ENCODE measurements at places on chromosomes 16 and 17.
A peak's percentile ranks its signal among the peaks of the same experiment; 100 is the strongest.

GRCh38 chr16:56363181-56363716 lies 62.1 kb downstream of the AMFR start:
- no peak for DNase-seq

- no peak for DNase-seq
Observed at GRCh38 chr17:57555636-57556175, 189.4 kb downstream of the CCDC182 start.

- DNase-seq: no peak
Observed at GRCh38 chr17:47687748-47688147, 6.2 kb upstream of the TBKBP1 start.

GRCh38 chr16:1659031-1659430 lies 19.0 kb upstream of the JPT2 start:
- DNase-seq: no peak

GRCh38 chr16:85753976-85754375 lies 3.1 kb upstream of the C16orf74 start:
- DNase-seq: no peak

- DNase-seq: no peak
Observed at GRCh38 chr17:73028299-73028755, 64.2 kb downstream of the SLC39A11 start.

DNA sequence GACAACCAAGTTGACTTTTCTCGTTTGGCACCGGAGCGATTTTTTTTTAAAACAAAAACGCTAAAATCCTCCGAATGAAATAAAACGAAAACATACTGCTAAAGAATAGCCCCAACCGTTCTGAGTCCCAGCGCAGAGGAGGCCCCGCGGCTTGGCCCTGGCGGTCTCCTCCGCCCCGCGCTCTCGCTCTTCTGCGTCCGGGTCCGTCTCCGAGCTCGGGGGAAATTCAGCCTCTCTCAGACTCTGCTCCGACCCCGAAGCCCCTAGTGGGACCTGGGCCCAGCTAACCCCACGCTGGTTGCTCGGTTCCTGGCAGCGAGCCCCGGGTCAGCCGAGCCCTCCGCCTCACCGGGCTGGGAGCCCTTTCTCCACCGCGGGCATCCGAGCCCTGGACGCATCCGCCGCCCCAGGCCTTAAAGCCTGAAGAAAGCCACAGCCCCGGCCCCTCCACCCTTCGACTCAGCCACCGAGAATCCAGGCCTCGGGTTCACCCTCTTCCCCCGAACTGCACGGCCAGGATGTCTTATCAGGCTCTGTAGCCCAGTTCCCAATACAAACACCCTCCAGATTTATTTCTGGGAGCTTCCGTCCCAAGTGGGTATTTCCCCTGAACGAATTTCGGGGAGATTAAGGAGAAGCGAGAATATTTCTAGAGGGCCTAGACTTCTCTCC lies 1.2 kb downstream of the TBX2 start:
- no peak for DNase-seq

GRCh38 chr16:88839745-88840599 lies 16.8 kb downstream of the GALNS start:
- no peak for DNase-seq

- DNase-seq: no peak
Observed at GRCh38 chr17:49687878-49688491, 10.1 kb upstream of the SPOP start.

GRCh38 chr17:12709063-12709462 lies 43.4 kb downstream of the MYOCD start:
- DNase-seq: no peak

- no peak for DNase-seq
Observed at GRCh38 chr16:47724115-47724785, 263.1 kb downstream of the PHKB start.

DNA sequence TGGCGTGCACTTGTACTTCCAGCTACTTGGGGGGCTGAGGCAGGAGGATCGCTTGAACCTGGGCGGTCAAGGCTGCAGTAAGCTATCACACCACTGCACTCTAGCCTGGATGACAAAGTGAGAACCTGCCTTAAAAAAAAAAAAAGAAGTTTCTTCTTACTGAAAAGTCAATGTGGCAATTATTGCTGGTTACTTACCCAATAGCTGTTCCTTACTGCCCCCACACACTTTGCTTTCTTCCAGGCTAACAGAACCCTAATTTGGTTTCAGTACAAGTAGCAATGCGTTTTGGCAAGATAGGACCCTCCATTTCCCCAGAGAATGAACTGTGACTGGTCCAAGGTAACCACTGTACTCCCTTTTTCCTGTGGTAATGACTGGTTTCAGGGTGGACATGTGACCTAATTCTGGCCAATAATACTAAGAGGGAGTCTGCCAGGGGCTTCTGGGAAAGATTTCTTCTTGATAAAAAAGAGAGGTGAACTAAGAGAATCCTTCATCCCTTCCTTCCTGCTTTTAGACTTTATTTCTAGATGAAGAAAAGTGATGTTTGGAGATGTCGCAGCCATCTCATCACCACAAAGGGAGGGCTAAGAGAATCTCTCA lies 58.8 kb upstream of the MSI2 start:
- DNase-seq: no peak

DNA sequence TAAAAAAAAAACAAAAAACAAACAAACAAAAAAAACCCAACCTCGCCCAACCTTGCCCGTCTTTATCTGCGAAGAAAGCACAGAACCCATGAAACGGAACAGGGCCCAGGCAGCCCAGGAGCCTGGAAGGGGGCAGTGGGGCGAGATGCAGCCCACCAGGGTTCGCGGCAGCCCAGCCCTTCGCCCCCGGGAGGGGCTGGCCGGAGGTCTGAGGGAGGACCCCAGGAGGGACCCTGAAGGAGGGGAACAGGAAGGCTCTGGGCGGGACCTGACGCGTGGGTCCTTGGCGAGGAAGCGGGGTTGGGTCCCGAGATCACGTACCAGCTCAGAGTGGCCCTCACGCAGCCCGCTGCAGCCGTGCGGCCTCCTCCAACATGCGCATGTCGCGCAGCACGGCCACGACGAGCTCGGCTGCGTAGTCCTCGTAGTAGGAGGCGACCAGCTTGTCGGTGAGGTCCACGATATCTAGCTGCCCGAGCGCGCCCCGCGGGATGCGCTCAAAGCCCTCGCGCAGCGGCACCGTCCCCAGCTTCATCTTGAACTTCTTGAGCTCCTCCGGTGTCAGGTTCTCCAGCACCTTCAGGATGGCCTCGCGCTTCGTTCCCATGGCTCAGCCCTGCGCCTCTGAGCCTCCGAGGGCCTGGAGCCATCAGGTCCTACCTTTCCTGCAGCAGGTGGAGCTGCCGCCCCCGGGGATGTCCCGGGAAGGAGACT lies at the start of gene PYDC1:
Gene PYDC1, minus strand, starts transcription at position 714 of the 714 bp plus-strand sequence. Its CDS starts 107 bp downstream, at position 607.
- no peak for DNase-seq

DNA sequence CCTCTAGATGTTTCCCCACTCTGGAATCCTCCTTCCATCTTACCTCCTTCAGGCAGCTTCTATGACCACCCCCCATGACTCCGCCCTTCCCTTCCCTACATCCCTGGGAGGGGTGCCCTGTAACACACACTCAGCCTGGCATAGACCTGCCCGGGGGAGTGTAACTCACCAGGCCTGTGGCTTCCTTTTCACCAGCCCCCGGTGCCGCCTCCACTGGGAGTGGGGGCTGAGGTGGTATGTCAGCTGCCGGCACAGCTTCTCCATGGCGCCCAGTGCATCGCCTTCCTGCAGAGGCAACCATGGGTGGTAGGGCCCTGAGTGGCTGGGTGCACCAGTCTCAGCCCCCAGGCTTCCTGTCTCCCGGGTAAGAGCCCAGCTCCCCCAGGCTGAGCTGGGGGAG lies 32.3 kb downstream of the TRPV2 start:
- DNase-seq: no peak

DNA sequence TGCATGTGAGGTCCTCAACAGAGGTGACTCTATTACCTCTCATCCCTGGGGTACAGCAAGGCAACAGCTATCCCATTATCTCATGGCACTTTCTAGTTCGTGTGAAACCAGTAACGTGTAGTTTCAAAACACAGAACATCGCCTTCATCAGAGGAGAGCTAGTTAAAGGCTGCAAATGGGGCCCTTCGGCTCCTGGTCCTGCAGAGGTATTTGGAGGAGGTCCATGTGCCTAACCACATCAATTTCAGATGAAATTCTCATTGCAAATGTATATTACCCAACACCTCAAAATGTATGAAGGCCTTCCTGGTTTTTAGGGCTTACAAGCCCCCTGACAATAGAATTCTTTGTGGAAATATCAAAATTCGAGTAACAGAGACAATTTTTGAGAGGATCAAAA lies 95.7 kb upstream of the PSMD7 start:
- DNase-seq: no peak

DNA sequence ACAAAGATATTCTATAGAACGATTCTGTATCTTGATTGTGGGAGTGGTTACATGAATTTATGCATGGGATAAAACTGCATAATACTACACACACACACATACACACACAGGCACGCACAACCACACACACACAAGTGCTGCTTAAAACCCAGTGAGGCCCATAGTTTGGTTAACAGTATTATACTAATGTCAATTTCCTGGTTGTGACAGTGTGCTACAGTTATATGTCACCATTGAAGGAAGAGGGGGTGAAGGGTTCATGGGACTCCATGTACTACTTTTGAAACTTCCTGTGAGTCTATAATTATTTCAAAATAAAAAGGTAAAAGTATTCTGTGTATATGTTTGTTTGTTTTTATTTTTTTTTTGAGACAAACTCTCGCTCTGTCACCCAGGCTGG lies 8.1 kb downstream of the ZC3H7A start:
- no peak for DNase-seq

- peak; percentile 71 for DNase-seq
Observed at GRCh38 chr17:18225642-18226283, 328 bp downstream of the LLGL1 start.

- no peak for DNase-seq
Observed at GRCh38 chr16:66365651-66366050, 840 bp upstream of the CDH5 start.
